Activated CD4-positive, alpha-beta T cell treated with anti-CD3 and anti-CD28 coated beads, Interleukin-2, amount 50 U/mL, for 4 hours (primary cell): ENCODE measurements at places on chromosomes 1 and 21.

GRCh38 chr1:205542367-205542766 lies 37.9 kb downstream of the CDK18 start:
- no peak for DNase-seq

DNA sequence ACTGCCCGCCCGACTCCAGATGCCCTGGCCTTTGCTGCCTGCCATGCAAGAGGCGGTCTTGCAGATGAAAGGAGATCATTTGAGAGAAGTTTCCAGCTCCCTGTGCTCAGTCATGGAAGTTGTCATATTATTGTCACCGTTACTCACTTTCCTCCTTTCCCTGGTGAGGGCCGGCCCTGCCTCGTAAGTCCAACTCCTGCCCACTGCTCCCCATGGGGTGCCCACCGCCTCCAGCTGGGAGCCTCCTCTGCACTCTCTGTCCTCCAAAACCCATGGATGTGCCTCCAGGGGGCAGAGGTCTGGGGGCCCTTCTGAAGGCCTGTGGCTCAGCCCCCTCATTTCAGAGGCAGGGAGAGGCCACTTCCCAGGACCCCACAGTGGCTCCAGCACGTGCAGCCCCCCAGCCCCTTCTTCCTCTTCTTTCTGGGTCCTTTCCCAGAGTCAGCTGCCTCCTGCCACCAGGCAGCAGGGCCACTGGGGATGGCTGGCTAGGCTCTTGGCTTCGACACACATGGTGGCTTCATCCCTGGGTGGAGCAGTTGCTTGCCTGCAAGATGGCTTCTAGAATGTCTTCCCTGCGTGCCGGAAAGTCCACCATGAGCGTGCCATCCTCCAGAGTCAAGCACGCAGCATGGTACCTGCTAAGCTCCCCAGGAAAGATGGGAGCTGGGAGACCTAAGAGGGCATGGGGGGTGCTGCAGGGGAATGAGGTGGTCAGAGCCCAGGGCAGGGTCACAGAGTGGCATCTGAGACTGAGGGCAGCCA lies 97.9 kb upstream of the RUNX3 start:
- no peak for DNase-seq

DNA sequence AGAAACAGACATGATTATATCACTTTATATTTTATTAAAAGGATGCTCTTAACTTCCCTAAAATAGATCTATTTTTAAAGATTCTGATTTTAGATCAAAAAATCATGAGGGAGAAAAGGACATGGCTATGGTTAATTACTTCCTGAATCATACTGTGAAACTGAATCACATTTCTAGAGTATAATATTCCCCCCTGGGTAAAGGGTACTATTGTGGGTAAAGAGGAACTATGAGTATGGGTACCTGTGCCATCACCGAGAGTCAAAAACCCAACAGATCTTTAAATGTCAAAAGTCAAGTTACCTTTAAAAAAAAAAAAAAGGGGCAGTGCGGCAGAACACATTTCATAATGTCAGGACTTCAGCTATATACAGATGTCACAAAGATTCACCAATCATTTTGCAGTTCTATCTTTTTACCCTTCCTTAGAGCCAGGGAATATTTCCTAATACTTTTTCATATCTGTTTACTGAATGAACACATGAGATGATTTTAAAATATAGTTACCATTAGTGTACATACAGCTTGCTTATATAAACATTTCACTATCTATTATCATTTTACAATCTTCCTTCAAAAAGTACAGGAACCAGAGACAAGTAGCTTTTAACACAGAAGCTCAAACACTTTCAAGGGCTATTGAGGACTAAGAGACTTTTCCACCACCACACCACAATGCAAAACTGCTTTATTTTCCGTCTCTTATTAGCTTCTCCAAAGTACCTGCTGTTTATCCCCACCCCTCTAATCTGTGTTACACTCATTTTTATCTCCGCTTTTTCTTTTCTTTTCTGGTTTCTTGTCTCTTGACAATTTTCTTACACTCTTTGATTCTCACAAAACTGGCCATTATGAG lies 45.0 kb downstream of the EVI5 start:
- no peak for DNase-seq

GRCh38 chr1:208835097-208835463 lies 590.9 kb upstream of the PLXNA2 start:
- no peak for DNase-seq

GRCh38 chr1:91499904-91500755 lies 521 bp upstream of the CDC7 start:
- DNase-seq: no peak

DNA sequence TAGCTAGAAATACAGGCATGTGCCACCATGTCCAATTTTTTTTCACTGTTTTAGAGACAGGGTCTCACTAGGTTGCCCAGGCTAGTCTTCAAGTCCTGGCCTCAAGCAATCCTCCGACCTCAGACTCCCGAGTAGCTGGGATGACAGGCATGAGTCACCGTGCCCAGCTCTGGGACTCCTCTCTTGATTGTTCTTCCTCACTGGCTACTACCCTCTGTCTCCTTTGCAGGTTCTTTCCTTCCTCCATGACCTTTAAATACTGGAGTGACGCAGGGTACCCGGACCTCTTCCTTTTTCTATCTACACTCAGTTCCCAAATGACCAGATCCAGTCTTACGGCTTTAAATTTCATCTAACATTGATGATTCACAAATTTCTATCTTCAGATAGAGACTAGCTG lies 34.9 kb downstream of the ASH1L start:
- no peak for DNase-seq

GRCh38 chr1:53321366-53321765 lies 6.5 kb downstream of the LRP8 start:
- DNase-seq: no peak

DNA sequence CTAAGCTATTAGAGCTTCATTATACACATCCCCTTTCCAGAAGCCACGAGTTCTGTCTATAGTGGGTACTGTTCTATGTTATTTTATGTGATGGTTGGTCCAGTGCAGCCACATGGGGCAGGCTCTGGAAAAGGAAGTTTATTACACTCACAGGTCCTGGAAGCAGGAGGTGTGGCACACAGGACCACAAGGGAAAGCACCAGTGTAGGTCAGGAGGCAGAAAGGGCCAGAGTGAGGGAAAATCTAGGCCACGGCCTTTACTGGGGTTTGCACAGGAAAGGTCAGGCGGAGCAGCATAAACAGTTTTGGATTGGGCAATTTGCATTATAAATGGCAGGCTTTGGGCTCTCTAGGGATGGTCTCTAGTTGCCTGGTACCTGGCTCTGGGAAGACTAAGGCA lies 21.8 kb upstream of the CNIH3 start:
- DNase-seq: no peak

DNA sequence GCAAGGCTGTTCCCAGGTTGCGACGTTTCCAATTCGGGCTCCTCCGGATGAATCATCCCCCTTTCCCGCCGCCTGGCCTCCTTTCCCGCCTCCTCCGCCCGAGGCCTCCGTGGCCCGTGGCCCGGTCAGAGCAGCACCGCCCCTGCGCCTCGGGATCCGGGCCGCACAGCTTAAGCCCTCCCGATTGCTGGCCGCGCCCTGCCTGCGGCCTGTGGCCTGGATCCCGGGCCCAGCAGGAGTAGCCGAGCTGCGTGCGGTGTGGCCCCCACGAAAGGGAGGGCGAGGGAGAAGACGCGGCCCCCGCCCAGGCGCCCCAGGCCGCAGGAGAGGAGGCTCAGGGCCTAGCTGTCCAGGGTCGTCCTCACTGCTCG lies 1.0 kb downstream of the TMEM200B start:
- no peak for DNase-seq
